Mesenteric fat pad (tissue), 1 donor: ENCODE measurements at places on chromosomes 5 and 9. TPM values are rescaled to one million over a fixed set of nuclear protein-coding genes. Genes with fewer than 3 reads are reported as not detected.

GRCh38 chr5:112186401-112186990, 232.6 kb downstream of the EPB41L4A start:
- no peak for DNase-seq

DNA sequence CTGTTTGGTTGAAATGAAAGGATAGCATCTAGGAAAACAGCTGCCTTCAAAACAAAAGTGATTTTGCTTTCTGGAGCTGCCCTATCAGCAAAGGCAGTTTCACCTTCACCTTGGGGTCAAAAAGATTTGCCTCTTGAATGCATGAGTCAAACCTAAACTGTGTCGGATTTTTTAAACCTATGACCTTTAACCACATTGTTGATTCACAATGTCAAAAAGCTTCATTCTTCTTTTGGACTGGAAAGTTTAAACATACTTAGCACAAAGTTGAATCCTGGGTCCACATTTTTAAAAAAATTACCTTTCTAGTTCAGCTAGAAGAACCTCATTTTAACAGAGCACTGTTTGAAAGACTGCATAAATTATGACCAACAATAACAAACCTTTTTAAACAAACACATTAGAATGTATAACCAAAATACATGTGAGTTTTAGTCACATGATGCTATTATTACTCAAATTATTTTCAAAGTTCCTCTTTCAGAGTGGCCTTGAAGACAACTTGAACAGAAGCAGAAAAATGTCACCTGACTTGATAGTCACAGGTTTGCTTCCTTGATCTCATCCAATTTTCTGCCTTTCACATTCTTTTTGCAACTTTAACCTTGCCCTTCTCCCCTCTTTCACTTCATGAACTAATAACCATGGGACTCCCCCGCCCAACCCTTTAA, 109.7 kb upstream of the LHFPL2 start:
- no peak for DNase-seq

HACD4 gene
- total RNA-seq: 2.2 TPM

DNA sequence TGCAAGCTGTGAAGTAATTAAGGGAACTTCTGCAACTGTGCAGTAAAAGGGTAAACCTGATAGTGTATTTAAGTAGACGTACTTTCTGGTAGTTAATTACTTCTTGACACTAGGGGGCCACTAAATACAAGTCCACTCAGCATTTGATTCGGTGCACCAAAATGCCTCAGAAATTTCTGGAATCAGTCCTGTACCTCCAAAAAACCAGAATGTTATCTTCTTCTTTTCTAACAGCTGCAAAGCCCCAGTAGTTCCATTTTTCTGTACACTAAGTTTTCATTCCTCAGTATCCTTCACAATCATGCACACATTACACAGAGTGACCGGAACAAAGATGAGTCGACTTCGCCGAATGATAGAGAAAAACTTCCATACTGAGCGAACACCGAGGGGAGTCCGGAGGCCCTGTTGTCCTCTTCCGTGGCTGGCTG, 484 bp downstream of the GFM2 start:
- no peak for DNase-seq

- DNase-seq: no peak
Measured at GRCh38 chr5:87499478-87500410, 87.0 kb upstream of the CCNH start.

DNA sequence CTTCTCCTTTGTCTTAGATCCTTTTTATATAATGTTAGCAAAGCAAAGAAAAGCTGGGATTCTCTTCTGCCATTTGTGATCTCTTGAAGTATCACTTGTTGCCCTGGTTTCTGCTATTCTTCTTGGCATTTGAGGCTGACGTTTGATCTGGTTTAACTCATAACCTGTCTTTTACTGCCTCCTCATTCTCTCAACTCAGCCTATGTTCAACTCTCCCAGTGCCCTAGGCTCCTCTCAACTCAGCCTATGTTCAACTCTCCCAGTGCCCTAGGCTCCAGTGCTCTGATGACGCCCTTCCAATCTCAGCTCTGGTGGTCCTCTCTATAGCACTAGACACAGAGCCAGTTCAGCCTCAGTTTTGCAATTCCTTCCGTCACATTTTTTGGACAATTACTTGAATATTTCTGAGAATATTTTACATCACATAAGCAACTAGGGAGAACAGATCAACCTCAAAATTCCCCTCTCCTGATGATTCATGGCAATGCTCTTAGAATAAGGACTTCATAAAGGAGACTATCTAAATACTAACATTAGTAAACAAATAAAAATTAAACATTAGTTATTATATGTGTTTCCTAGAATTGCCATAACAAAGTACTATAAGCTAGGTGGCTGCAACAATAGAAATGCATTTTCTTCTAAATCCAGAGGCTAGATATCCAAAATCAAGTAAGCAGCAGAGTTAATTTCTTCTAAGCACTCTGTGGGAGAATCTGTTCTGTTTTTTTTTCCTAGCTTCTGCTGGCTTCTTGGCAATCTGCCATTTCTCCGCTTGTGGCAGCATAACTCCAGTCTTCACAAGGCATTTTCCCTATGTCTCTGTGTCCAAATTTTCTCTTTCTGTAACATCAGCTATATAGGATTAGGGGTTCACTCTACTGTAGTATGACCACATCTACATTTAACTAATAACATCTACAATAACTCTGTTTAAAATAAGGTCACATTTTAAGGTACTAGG, 662.1 kb upstream of the FTMT start:
- no peak for DNase-seq

OLFM1 gene
- 22.6 TPM for total RNA-seq

CDKN2B gene
- total RNA-seq: 68.7 TPM

GRCh38 chr5:55110217-55110616, 7.8 kb downstream of the GZMA start:
- no peak for DNase-seq

DNA sequence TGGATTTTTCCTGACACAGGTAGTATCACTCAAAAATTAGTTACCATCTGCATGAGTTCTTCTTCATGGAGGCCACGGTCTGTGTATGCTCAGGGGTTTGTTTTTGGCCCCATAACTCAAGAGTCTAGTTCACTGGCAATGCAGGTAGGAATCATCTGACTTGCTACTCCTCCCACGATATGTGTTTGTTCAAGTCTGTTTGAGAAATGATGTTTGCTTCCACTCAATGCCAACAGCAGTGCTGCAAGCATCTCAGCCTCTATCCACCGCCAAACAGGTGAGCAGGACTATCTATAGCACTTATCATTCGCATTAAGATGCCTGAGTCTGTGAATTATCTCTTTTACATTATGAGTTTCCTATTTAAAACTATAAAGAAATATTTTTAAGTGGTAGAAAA, 264.8 kb upstream of the PTGER4 start:
- DNase-seq: no peak

INIP gene
- 17.2 TPM for total RNA-seq

DNA sequence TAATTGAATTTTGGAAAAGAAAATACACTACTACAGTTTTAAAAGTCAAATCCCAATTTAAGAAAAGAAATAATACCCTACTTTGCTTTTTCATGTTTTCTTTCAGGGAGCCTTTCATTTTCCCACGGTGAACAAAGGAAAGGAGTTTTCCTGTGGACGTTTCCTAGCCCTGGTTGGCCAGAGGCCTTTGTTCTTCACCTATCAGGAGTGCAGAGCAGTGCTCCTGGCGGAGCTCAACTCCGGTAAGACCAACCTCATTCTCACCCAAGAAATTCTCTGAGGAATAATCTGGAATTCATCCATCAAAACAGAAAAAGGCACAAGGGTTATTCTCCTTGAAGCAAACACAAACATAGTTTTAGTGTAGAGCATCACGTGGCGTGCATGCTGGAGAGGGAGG, 248.9 kb downstream of the ADGRV1 start:
- DNase-seq: no peak

GALNT10 gene
- total RNA-seq: 33.1 TPM

- DNase-seq: no peak
Measured at GRCh38 chr5:21880164-21880563, 973.0 kb downstream of the CDH12 start.

EPB41L4B gene
- 48.6 TPM for total RNA-seq

DNA sequence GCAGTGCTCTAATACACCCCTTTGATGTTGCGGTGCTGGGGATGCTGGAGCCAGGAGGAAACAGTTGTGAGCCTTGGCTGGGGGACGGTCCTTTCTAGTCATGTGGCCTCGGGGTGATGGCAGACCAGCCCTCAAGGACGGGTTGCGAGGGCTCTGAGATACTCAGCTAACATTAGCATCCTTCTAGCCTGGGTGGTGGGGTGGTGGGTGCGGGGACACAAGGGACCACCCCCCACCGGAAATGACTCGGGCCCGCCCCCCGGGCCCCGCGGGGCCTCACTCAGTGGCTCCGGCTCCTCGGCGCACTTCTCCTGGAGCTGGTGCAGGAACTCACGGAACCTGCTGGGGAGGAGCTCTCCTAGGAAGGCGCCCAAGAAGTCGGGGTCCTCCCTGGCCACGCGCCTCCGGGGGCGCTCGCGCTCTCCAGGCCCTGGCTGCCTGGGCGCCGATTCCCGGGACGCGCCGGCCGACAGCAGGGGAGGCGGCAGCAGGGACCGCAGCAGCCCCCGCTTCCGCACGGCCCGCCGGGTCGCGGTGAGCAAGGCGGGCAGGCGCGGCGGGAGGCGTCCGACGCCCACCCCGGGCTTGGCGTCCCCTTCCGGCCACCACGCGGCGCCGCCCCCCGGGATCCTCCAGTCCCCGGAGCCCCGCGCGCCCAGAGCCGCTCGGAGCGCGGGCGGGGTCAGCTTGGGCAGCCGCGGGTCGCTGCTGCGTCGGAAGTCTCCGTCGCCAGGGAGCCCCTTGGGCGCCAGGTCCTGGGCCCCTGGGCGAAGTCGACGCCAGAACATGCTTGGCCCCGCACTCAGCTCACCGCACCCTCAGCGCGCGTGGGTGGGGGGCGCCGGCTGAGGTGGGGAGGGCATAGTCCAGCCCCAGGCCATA, 873 bp downstream of the C9orf50 start:
- DNase-seq: no peak

- DNase-seq: no peak
Measured at GRCh38 chr9:38708759-38709158, 11.2 kb downstream of the FAM240B start.

DNA sequence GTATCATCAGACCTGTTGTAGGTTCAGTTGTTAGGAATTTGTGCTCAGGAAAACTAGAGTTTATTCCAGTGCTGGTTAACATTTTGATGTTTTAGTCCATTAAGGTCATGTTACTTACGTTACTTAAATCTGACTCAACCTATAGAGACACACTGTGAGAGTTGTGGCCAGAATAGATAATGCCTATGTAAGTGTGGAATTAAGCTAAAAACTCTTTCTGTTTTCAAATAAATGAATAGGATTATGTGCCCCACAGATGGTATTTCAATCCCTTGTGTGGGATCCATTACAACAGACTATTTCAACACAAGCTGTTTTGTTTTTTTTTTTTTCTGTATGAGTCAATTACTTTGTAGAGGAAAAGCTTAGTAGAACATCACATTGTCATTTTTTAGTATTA, 68.1 kb downstream of the MEGF10 start:
- DNase-seq: no peak

- DNase-seq: no peak
Measured at GRCh38 chr5:152113401-152113800, 188.8 kb upstream of the GLRA1 start.

COL15A1 gene
- total RNA-seq: 73.3 TPM

DNA sequence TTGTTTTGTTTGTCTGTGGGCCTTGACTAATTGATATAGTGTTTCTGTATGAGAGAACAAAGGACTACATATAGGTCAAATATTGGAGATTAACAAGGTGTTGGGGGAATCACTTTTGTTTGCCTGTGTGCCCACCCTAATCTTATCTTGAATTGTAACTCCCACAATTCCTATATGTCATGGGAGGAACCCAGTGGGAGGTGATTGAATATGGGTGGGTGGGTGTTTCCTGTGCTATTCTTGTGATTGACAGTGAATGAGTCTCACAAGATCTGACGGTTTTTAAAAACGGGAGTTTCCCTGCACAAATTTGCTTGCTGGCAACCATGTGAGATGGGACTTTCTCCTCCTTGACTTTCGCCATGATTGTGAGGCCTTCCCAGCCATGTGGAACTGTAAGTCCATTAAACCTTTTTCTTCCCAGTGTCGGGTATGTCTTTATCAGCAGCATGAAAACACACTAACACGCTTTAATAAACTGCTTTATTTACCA, 64.9 kb upstream of the HSPB3 start:
- DNase-seq: no peak

- no peak for DNase-seq
Measured at GRCh38 chr5:107422494-107422893, 248.2 kb downstream of the EFNA5 start.

MAPKAP1 gene
- 98.6 TPM for total RNA-seq

TAS2R1 gene
- not detected for total RNA-seq

- DNase-seq: peak; percentile 90
Measured at GRCh38 chr5:179623906-179624741, 653 bp upstream of the HNRNPH1 start.

DNA sequence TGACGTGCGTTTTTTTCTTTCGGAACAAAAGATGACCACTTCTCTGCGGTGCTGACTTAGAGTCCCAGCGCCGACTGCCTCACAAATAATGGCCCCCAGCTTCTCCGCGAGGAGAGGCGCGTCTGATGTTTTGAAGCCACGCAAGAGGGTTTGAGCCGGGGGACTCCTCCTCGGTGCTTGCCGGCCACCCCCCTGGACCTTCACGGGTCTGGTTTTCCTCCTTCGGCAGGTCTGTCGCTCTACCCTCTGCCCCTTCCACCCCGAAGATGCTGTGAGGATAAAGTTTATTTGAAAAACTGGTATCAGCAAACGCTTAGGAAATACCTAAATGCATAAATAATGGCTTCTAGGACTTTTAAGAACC, 584 bp downstream of the USP20 start:
- no peak for DNase-seq

LRRC26 gene
- not detected for total RNA-seq

- no peak for DNase-seq
Measured at GRCh38 chr9:13529321-13530104, 250.0 kb upstream of the MPDZ start.

GABBR2 gene
- total RNA-seq: not detected

GRCh38 chr9:16207161-16207560, 654.3 kb downstream of the CCDC171 start:
- no peak for DNase-seq

NR5A1 gene
- not detected for total RNA-seq

- DNase-seq: no peak
Measured at GRCh38 chr9:100058699-100059579, 39.9 kb downstream of the ERP44 start.

SOHLH1 gene
- not detected for total RNA-seq

ANKRD55 gene
- total RNA-seq: not detected

SH3PXD2B gene
- total RNA-seq: 56.6 TPM

MOB3B gene
- total RNA-seq: 3.8 TPM

DNA sequence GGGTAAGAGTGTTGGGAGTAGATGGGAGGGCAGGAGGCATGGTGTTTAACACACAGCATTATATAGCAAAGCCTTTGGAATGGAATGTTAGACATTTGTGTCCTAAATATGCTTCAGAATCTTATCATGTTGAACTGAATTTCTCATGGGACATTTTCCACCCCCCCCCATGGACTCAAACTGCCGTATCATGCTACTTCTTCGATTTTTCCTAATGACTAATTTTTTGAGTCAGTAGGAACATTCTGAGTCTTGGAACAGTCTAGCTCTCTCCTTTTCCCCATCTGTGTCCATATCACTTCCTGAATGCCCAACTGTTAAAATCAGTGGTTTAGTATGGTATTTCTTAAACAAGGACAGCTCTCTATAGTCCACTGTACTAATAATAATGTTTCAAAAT, 380.6 kb downstream of the TLE4 start:
- DNase-seq: no peak

GABRA1 gene
- total RNA-seq: not detected

GRCh38 chr9:71928376-71928775, 16.9 kb downstream of the C9orf85 start:
- no peak for DNase-seq
